Activated T-helper 2 cell treated with anti-CD3 and anti-CD28 coated beads, Interferon-gamma antibody, Interleukin-2, Interleukin-4, amounts not matched to agents 10 μg/mL and 5 μg/mL and 100 μg/mL, durations not matched to agents 14 hours and 24 hours and 36 hours (primary cell): ENCODE measurements at places on chromosomes 2 and 18. TPM values are rescaled to one million over a fixed set of nuclear protein-coding genes. Genes with fewer than 3 reads are reported as not detected.

The SLC66A2 gene
- total RNA-seq = 48.1 and 49.5 TPM in 2 replicates

The SLC40A1 gene
- 1.8 and 2.4 TPM in 2 replicates for total RNA-seq

DNA sequence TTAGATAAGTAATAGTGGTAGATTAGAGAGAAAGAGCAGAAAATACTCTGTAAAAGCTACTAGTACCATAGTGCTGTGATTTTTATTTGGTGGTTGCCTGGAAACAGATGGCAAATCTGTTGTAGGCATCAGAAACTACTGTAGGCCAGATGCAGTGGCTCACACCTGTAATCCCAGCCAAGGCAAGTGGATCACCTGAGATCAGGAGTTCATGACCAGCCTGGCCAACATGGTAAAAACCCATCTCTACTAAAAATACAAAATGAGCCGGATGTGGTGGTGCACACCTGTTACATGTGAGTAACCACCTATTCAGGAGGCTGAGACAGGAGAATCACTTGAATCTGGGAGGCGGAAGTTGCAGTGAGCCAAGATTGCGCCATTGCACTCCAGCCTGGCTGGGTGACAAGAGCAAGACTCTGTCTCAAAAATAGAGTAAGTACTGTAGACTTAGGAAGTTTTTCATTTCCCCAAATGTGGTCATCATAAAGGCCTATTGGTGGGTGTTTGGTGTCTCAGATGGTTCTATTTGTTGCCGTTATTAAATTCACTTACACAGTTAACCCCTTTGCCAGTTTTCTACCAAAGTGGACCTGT, 79.6 kb downstream of the SPTBN1 start:
- peaks cover 15% of the 10 kb centered on the region for H3K4me1 ChIP-seq
- H3K27me3 ChIP-seq = peaks cover 18% of the 10 kb centered on the region
- H3K27ac ChIP-seq = no peak overlapping the region
- no peak overlapping the region for H3K4me3 ChIP-seq
- H3K36me3 ChIP-seq = no peaks in the 10 kb centered on the region

The KRTCAP3 gene
- 6.2 and 7.5 TPM in 2 replicates for total RNA-seq

GRCh38 chr18:21831413-21831831, 90.8 kb downstream of the MIB1 start:
- DNase-seq = no peak
- no peak overlapping the region for H3K4me3 ChIP-seq
- H3K27me3 ChIP-seq = no peaks in the 10 kb centered on the region
- H3K36me3 ChIP-seq = peaks cover 3% of the 10 kb centered on the region

DNA sequence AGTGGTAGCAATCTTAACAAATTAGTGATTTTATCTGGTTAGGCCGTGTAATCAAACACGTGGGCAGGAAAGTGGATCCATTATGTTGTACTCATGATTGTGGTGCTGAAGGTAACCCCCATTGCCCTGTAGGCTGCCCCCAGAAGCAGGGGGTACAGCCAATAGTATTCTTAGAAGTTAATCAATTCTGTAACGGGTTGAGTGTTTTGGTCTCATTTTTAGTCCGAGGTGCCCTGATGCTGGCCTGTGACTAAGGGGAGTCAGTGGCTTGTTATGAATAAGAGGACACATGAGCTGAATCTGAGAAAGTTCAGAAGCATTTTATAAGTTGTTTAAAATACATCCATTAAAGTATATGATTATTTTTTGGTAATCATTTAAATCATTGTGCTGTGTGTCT, 8.6 kb downstream of the EPAS1 start:
- H3K4me3 ChIP-seq = no peak overlapping the region
- H3K27me3 ChIP-seq = peaks cover 33% of the 10 kb centered on the region
- H3K36me3 ChIP-seq = peaks cover 20% of the 10 kb centered on the region
- no peak for DNase-seq
- peaks cover 44% of the 10 kb centered on the region for H3K4me1 ChIP-seq

The PDCD1 gene
- total RNA-seq = 42.0 and 44.7 TPM in 2 replicates

- H3K36me3 ChIP-seq = no peaks in the 10 kb centered on the region
- no peak for DNase-seq
- H3K4me3 ChIP-seq = no peak overlapping the region
- no peak overlapping the region for H3K27ac ChIP-seq
- no peaks in the 10 kb centered on the region for H3K27me3 ChIP-seq
- no peaks in the 10 kb centered on the region for H3K4me1 ChIP-seq
These were observed 657.1 kb upstream of the SOX11 start for GRCh38 chr2:5035057-5035488.

The NEU4 gene
- total RNA-seq = 3.2 and 3.9 TPM in 2 replicates

The DYSF gene
- total RNA-seq = 0.05 TPM in 1 of 2 replicates, not detected in the other

DNA sequence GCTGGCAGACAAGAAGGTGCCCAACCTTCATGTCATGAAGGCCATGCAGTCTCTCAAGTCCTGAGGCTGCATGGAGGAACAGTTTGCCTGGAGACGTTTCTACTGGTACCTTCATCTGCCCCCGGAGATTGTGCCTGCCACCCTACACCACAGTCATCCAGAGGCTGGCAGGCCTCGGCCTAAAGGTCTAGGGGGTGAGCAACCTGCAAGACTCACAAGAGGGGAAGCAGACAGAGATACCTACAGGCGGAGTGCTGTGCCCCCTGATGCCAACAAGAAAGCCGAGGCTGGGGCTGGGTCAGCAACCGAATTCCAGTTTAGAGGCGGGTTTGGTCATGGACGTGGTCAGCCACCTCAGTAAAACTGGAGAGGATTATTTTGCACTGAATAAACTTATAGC, 12.0 kb upstream of the SERTAD2 start:
- H3K4me1 ChIP-seq = peaks cover 31% of the 10 kb centered on the region
- DNase-seq = no peak
- peaks cover 5% of the 10 kb centered on the region for H3K36me3 ChIP-seq

GRCh38 chr2:231287696-231288095, 89.3 kb downstream of the ARMC9 start:
- no peak overlapping the region for H3K27ac ChIP-seq
- H3K4me1 ChIP-seq = no peaks in the 10 kb centered on the region
- H3K27me3 ChIP-seq = peaks cover 9% of the 10 kb centered on the region
- no peak overlapping the region for H3K4me3 ChIP-seq

- H3K27ac ChIP-seq = no peak overlapping the region
- peaks cover 25% of the 10 kb centered on the region for H3K4me1 ChIP-seq
- H3K36me3 ChIP-seq = peaks cover 22% of the 10 kb centered on the region
- DNase-seq = no peak
- H3K27me3 ChIP-seq = no peaks in the 10 kb centered on the region
- no peak overlapping the region for H3K4me3 ChIP-seq
These were observed 7.4 kb downstream of the HDAC4 start for GRCh38 chr2:239393388-239393940.

The ZNF892 gene
- 4.7 and 4.8 TPM in 2 replicates for total RNA-seq

DNA sequence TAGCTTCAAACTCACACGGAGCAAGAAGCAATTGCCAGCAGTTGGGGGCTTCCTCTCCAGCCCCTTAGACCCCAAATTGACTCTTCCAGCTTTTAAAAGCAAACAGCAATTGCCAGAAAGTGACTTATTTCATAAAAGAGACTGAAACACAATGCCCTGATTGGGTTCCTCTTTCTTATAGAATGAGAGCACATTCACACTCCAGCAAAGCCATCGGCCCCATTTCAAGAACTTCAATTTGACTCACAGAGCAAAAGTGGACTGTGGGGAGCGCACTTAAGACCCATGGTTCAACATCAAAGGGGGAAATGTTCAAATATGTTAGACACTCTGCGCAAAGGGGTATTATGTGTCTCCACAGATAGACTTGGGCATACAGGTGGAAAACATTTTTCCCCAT, 484.7 kb downstream of the BCL11A start:
- DNase-seq = no peak
- no peaks in the 10 kb centered on the region for H3K4me1 ChIP-seq
- no peak overlapping the region for H3K4me3 ChIP-seq
- H3K36me3 ChIP-seq = no peaks in the 10 kb centered on the region
- H3K27me3 ChIP-seq = no peaks in the 10 kb centered on the region
- H3K27ac ChIP-seq = no peak overlapping the region

DNA sequence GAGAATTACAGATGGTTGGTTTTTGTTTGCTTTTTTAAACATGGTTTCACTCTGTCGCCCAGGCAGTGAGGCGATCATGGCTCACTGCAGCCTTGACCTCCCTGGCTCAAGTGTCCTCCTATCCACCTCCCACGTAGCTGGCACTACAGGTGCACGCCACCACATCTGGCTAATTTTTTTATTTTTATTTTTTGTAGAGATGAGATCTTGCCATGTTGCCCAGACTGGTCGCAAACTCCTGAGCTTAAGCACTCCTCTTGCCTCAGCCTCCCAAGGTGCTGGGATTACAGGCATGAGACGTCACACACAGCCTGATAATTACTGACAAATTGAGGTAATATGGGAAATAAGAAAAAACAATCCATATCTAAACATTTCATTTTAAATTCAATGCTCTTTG, 110.5 kb upstream of the ZSWIM2 start:
- no peaks in the 10 kb centered on the region for H3K4me1 ChIP-seq
- no peak overlapping the region for H3K4me3 ChIP-seq
- no peaks in the 10 kb centered on the region for H3K27me3 ChIP-seq

DNA sequence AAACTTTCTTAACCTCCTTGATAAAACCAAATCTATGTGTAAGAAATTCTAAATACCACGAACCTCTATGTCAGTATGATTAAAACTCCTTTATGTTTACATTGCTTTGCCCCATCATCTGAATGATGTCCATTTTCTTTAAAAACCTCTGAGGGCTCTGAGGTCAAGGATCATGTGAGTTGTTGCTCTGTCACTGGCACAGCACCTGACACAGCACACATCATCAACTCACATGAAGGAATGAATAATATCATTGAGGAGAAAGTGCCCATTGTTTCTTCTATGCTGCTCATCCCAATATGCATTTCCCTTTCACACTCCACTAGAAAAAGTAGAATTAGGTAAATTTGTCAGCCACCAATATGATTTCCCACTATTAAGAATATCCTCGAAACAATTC, 1178.7 kb upstream of the NRXN1 start:
- no peaks in the 10 kb centered on the region for H3K27me3 ChIP-seq
- H3K27ac ChIP-seq = no peak overlapping the region
- H3K36me3 ChIP-seq = no peaks in the 10 kb centered on the region
- DNase-seq = no peak

GRCh38 chr2:218386505-218387368, 4.7 kb downstream of the SLC11A1 start:
- H3K4me3 ChIP-seq = no peak overlapping the region
- H3K27ac ChIP-seq = no peak overlapping the region
- DNase-seq = no peak
- H3K27me3 ChIP-seq = peaks cover 12% of the 10 kb centered on the region
- peaks cover 1% of the 10 kb centered on the region for H3K4me1 ChIP-seq

DNA sequence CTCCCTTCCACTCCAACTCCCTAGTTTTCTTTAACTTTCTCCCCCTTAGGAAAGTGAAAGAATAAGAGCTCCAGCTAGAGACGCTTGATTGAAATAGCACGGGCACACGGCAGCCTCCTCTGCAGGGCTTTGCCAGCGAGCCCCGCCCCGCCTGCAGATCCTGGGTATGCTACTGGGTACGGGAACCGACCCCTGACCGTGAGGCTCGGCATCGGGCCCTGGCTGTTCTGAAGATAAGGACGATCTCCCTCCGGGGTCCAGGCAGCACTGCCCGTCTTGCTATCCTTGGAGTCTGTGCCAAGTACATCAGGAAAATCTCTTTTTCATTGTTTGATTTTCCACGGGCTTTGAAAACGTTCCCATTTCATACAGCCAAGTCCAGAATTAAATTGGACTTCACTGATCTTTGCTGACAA, 284.5 kb downstream of the MTX2 start:
- H3K4me3 ChIP-seq = peak overlapping the region; percentile 73
- H3K4me1 ChIP-seq = peaks cover 11% of the 10 kb centered on the region
- no peak for DNase-seq
- H3K36me3 ChIP-seq = no peaks in the 10 kb centered on the region
- no peak overlapping the region for H3K27ac ChIP-seq

The CD207 gene
- total RNA-seq = not detected in 2 replicates

- H3K27me3 ChIP-seq = no peaks in the 10 kb centered on the region
- H3K27ac ChIP-seq = no peak overlapping the region
- no peaks in the 10 kb centered on the region for H3K4me1 ChIP-seq
- no peaks in the 10 kb centered on the region for H3K36me3 ChIP-seq
These were observed 198.9 kb upstream of the PIK3C3 start for GRCh38 chr18:41756141-41756540.

- no peaks in the 10 kb centered on the region for H3K27me3 ChIP-seq
- H3K27ac ChIP-seq = peak overlapping the region; percentile 59
- H3K36me3 ChIP-seq = peaks cover 53% of the 10 kb centered on the region
These were observed 88.5 kb upstream of the EMILIN2 start for GRCh38 chr18:2758309-2758708.

GRCh38 chr2:36541891-36542595, 55.9 kb downstream of the FEZ2 start:
- no peak overlapping the region for H3K27ac ChIP-seq
- no peak overlapping the region for H3K4me3 ChIP-seq
- DNase-seq = no peak
- no peaks in the 10 kb centered on the region for H3K27me3 ChIP-seq

- no peak overlapping the region for H3K4me3 ChIP-seq
- H3K36me3 ChIP-seq = no peaks in the 10 kb centered on the region
- no peaks in the 10 kb centered on the region for H3K4me1 ChIP-seq
- no peak overlapping the region for H3K27ac ChIP-seq
- no peaks in the 10 kb centered on the region for H3K27me3 ChIP-seq
- no peak for DNase-seq
These were observed 96.3 kb upstream of the B3GNT2 start for GRCh38 chr2:62099523-62100175.

DNA sequence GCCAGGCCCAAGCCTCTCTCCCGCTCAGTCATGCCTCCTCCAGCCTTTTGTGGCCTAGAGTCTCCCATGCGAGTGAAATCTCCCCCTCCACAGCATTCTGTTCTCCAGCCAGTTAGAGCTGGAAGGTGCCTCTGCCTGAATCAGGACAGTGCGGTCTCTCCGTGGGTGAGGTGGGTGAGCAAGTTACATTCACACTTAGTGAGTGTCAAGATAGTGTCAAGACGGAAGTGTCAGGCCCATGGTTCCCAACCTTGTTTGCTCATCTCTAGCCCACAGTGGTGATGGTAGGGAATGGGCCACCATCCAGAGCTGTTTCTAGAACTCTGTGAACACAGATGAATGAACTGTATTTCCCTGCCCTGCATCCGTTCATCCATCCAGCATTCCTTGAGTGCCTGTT, 59.5 kb downstream of the LPIN1 start:
- no peak for DNase-seq
- peaks cover 78% of the 10 kb centered on the region for H3K36me3 ChIP-seq
- no peak overlapping the region for H3K27ac ChIP-seq
- H3K4me3 ChIP-seq = no peak overlapping the region

The TMEM247 gene
- not detected in 2 replicates for total RNA-seq

- H3K36me3 ChIP-seq = peaks cover 54% of the 10 kb centered on the region
- peaks cover 33% of the 10 kb centered on the region for H3K4me1 ChIP-seq
- H3K27ac ChIP-seq = no peak overlapping the region
- no peaks in the 10 kb centered on the region for H3K27me3 ChIP-seq
These were observed 28.7 kb downstream of the GAD1 start for GRCh38 chr2:170845343-170845742.

- peaks cover 5% of the 10 kb centered on the region for H3K4me1 ChIP-seq
- peaks cover 2% of the 10 kb centered on the region for H3K27me3 ChIP-seq
- H3K36me3 ChIP-seq = no peaks in the 10 kb centered on the region
- no peak overlapping the region for H3K4me3 ChIP-seq
- H3K27ac ChIP-seq = no peak overlapping the region
These were observed 156.8 kb downstream of the CTIF start for GRCh38 chr18:48695671-48696070.
